ENCODE measurements at places on chromosomes 1 and 21.

- no peaks in the 10 kb centered on the region for H3K36me3 ChIP-seq
- H3K27me3 ChIP-seq, result peaks cover 16% of the 10 kb centered on the region
- H3K4me1 ChIP-seq, result peaks cover 36% of the 10 kb centered on the region
- no peak overlapping the region for H3K27ac ChIP-seq
- DNase-seq, result no peak
Measured at GRCh38 chr1:210298936-210299335, 29.8 kb upstream of the HHAT start.

- peaks cover 31% of the 10 kb centered on the region for H3K4me1 ChIP-seq
- no peak overlapping the region for H3K27ac ChIP-seq
- DNase-seq, result no peak
- no peak overlapping the region for H3K4me3 ChIP-seq
- peaks cover 41% of the 10 kb centered on the region for H3K27me3 ChIP-seq
Measured at GRCh38 chr1:29471487-29472313, 235.4 kb downstream of the PTPRU start.

DNA sequence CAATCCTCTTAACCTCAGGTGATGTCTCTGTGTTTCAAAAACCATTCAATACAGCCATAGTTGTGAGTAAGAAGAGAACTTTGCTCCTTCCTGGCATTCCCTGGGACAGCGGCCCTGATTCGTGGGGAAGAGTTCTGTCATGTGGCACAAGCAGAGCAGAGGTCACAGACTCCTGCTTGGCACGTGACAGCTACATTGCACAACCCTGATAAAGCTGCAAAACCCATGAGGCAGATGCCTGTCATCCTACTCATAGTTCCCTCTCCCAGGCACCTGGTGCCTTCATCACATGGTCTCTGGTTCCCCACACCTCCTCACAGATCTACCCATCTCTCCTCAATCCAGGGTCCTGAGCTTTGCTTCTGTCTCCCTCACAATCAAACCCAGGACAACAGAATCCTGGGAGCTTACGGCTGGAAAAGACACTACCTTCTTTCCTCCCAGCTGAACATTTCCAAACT is 70.8 kb downstream of the PLPP3 start:
- DNase-seq, result no peak
- H3K36me3 ChIP-seq, result peaks cover 77% of the 10 kb centered on the region
- H3K27ac ChIP-seq, result peak overlapping the region; percentile 63
- H3K27me3 ChIP-seq, result no peaks in the 10 kb centered on the region

- peaks cover 9% of the 10 kb centered on the region for H3K4me1 ChIP-seq
- no peak overlapping the region for H3K4me3 ChIP-seq
- H3K27ac ChIP-seq, result no peak overlapping the region
- no peaks in the 10 kb centered on the region for H3K36me3 ChIP-seq
Measured at GRCh38 chr1:171803461-171804022, 22.1 kb downstream of the METTL13 start.

DNA sequence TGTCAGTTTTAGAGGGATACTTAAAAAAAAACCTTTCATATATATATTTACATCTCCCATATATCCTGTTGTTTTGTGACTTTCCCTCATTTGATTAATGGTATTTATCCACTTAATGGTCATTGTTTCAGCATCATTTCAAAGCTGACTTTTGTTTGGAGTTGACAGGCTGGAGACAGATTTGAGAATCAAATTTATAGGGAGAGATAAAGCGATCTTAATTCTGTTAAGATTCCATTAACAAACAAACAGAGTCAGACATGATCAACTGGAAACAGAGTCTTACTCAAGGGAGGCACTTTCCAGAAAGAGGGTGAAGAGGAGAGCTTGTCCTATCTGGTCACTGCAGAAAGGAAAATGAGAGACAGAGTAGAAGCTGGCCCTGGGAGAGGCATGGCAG is 283.4 kb downstream of the TTLL7 start:
- no peak overlapping the region for H3K4me3 ChIP-seq
- no peaks in the 10 kb centered on the region for H3K4me1 ChIP-seq
- H3K27me3 ChIP-seq, result peaks cover 2% of the 10 kb centered on the region
- DNase-seq, result no peak

DNA sequence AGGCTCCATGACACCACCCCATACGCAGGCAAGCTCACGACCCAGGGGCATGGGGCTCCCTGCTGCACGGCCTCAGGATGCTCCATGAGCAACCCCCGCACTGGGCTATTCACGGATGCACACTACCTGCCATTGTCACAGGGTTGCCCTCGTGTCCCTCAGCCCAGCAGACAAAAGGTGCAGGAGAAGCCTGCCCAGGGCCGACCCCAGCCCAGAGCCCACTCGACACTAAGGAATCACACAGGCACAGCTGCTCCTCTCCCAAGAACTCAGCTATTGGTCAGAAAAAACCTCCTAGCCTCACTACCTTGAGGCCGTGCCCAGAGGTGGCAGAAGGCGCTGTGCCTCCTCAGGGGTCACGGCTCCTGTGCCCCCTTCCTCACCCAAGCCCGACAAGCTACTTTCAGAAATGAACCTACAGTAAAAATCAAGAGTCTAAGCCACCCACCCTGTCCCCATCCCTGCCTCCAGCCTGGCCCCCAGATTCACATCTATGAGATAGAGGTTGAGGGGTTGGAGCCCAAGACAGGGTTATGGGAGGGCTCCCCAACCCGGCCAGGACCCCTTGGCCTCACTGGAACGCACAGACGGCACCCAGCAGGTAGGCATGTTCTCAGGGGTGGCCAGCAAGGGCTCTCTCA is 6.4 kb upstream of the SPATC1L start:
- no peak overlapping the region for H3K4me3 ChIP-seq
- H3K27me3 ChIP-seq, result no peaks in the 10 kb centered on the region
- peaks cover 5% of the 10 kb centered on the region for H3K36me3 ChIP-seq
- H3K27ac ChIP-seq, result no peak overlapping the region
- peaks cover 17% of the 10 kb centered on the region for H3K4me1 ChIP-seq
- no peak for DNase-seq
